Activated effector memory CD4-positive, alpha-beta T cell treated with anti-CD3 and anti-CD28 coated beads, Interleukin-2, amount 50 U/mL, for 16 hours (primary cell): ENCODE measurements at places on chromosomes 1 and 21.

DNA sequence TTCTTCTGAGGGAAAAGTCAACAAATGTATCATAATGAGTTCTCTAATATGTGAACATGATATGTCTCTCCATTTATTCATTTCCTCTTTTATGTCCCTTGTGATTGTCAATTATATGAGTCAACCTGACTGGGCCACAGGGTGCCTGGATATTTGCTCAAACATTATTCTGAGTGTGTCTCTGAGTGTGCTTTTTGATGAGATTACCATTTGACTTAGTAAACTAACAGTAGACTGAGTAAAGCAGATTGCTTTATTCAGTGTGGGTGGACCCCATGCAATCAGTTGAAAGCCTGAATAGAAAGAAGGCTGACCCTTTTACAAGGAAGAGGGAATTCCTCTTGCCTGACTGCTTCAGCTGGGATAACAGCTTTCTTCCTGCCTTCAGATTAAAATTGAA lies 142.6 kb downstream of the SLC35F3 start:
- no peak for DNase-seq

GRCh38 chr1:204319027-204319426 lies 40.7 kb downstream of the PLEKHA6 start:
- DNase-seq, result no peak

DNA sequence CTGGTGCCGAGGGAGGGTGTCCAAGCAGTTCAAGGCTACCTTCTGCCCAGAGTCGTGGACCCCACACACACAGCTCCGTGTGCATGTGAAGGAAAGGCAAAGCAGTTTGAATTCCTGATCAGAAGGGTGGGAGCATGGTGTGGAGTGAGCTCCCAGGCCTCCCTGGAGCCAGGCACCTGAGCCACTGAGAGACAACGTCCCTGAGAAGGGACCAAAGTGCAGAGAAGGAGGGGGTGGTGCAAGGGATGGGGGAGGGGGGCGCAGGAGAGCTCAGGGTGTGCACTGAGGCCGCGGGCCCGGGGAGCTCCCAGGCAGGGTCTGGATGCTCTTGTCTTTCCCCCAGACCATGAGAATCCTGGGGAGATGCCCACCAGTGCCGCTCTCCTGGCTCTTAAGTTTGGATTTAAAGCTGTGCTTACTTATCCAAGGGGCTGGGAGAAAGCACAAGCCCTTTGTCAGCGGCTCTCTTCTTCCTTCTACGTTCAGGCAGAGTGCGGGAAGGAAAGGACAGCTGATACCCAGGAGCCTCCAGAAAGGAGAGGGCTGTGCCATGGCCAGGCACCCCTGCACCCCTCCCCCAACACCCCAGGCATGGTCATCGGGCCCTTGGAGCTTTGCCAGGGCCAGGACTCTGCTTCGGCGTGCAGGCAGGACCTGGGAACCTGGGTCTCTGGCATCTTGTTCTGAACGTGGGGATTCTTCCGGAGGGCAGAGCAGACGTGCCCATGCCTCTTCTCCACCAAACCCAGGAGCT lies 24.1 kb downstream of the ACTA1 start:
- no peak for DNase-seq

DNA sequence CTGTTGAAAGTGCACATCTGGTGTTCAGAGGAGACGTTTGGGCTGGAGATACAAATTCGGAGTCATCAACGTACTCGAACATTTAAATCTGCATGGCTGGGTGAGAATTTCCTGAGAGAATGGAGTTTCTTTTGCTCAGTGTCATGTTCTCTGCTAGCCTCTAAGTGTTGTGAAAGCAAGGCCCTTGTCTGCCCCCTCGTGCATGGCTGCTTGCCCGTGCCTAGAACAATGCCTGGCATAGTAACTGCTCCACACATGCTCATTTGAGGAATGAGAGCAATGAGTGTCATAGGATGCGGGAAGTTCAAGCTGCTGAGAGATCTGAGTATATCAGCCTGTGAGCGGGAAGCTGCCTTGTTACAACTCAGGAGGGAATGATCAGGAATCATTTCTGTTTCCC lies 171.1 kb upstream of the CSF3R start:
- no peak for DNase-seq

- DNase-seq, result no peak
Measured at GRCh38 chr1:198099755-198100154, 57.0 kb upstream of the NEK7 start.

GRCh38 chr1:59686170-59686569 lies 128.6 kb upstream of the HOOK1 start:
- DNase-seq, result no peak

DNA sequence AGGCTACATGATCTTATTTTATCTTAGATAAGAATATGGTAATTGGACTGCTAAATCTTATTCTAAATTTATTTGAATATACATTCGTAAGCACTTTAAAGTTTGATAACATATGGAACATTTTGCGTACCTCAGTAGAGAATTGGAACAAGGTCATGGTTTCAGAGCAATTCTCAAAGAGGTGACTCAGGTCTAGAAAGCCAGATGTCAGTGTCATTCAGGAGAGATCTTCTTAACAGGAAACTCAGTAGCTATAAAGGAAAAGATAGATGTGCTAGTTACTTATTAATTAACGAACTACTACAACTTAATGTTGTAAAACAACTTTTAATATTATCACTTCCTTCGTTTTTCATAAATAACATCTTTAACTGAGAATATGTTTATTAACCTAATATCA lies 142.5 kb downstream of the USP25 start:
- no peak for DNase-seq

DNA sequence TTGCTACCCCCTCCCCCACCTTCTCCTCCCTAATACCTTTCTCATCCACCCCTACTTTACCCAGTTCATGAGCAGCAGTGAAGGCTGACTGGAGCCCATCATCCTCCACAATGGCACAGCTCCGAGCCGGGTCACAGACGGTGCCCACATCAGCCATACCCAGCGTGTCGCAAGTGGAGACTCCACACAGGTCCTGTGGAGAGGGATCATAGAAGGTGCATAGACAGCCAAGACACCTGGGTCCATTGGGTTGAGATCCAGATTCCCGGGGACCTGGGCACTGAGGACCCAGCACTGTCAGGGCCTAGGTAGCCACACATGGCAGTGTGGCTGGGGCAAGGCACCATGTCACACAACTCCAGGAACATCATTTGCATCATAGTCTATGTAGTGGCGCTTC lies 2.7 kb downstream of the ADAMTS4 start:
- DNase-seq, result no peak

- no peak for DNase-seq
Measured at GRCh38 chr1:96466842-96467241, 254.7 kb upstream of the PTBP2 start.

DNA sequence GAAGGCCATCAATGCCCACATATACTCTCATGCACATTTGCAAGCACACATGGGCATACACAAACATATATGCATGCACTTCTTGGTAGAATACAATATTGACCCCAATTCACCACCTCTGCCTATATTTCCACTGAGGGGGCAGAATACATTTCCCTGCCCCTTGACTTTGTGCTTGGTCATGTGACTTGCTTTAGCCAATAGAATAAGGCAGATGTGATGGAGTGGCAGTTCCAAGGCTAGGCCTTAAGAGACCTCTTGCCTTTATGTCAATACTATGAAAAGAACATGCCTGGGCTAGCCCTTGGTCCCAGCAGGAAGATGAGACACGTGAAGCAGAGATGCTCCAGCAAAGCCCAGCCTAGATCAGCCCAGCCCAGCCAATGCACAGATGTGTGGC lies 66.0 kb upstream of the GRIK3 start:
- no peak for DNase-seq

DNA sequence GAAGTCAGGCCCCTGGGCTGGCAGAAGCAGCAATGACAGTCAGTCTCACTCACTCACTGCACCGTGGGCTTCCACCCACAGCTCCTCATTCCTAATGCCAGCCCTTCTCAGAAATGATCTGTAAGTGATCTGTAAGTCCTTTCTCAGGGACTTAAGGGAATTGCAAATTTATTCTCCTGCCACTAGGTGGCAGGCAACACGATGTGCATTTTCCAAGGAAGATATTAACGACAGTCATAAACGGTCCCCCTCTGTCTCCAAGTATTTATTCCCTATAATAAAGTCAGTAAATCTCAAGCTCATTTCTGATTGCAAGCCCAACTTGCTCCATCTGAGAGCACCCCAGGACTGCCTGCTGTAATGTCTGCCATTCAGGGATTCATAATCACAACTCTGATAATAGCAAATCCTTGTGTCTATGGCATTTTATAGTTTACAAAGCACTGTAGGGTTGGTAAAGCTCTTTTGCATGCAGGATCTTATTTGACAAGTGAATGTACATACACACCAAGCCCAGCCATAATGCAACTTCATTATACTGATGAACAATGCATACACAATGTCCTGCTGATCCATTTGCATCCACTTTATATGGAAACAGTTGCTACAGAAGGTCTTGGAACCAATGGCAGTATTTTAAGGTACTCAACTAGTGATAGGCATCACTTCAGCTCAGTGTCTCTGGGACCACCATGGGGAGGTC lies 380.5 kb upstream of the CAMK1G start:
- no peak for DNase-seq

DNA sequence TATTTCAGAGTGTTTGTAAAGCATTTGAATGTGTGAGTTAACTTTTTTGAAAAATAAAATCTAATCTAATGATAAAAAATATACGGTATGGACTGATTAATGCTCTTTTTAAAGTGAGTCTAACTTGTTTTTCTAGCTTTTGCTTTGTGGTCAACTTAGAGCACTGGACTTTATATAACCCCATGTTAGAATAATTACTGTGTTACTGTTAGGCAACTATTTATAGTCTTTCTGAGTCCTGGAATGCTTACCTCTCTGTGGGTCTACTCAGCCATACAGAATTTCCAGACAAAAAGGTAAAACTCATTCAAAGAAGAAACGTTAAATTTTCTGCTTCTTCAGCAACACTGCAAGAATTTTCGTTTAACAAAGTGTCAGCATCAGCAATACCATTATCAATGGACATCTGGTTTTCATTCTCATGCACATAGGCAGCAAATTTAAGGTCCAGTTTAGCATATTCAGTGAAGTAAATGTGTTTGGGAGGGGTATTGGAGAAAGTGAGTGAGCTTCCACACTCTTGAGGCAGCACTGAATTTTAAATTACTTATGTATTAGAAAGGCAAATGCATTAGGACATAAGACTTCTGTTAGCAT lies 664.7 kb upstream of the NEGR1 start:
- DNase-seq, result no peak

DNA sequence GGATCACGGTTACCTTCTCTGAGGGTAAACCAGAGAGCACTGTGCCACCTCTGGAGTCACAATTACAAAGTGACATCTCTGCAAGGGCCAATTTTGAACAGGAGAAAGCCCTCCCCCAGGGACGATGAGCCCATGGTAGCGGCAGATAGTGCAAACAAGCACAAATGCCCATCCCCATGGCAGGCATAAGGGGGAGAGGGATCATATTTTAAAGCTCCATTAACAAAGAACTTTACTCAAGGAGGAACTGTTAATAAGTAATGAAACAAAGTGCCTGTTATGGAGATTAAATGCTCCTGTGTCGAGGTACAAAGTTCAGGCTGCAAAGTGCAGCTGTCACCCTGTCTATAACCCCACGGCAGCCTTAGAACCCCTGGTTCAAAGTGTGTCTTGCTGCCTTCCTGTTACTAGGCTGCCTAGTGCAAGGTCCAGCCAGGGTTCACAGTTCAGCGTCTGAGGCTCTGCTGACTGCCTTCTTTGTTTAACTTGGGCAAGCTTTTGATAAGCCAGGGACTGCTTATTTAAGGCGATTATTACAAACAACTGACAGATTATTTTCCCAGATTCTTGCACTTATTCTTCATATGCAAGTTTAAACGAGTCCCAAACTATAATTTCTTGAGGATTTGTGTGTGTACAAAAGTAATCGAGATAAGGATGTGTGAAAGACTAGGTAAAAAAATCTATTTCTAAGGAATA lies 75.7 kb upstream of the NRIP1 start:
- no peak for DNase-seq

GRCh38 chr1:212987702-212988322 lies 27.9 kb downstream of the ANGEL2 start:
- DNase-seq, result no peak

DNA sequence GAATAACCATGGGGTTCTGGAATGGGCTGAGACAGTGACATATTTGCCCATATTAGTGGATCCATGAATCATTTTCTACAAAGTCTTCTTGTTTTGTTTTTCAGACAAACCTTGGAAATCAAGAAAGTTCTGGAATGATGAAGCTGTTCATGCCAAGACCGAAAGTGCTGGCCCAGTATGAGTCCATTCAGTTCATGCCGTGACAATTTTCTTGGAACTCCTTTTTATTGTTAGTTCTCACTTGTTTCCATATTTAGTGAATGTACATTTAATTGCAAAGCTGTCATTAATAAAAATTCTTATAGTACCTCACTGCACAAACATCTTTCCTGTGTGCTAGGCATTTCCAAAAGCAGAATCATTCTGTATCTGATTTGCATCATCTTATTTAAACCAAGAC lies 100.6 kb upstream of the KCNJ15 start:
- no peak for DNase-seq
